NCI-H446 treated with DMSO at 0.1 percent for 48 hours (cell line): ENCODE measurements at places on chromosomes 11 and 22.

- no peak for DNase-seq
Measured at GRCh38 chr11:70270877-70271648, 573 bp downstream of the PPFIA1 start.

- DNase-seq: no peak
Measured at GRCh38 chr11:10144954-10145353, 149.1 kb downstream of the SBF2 start.

DNA sequence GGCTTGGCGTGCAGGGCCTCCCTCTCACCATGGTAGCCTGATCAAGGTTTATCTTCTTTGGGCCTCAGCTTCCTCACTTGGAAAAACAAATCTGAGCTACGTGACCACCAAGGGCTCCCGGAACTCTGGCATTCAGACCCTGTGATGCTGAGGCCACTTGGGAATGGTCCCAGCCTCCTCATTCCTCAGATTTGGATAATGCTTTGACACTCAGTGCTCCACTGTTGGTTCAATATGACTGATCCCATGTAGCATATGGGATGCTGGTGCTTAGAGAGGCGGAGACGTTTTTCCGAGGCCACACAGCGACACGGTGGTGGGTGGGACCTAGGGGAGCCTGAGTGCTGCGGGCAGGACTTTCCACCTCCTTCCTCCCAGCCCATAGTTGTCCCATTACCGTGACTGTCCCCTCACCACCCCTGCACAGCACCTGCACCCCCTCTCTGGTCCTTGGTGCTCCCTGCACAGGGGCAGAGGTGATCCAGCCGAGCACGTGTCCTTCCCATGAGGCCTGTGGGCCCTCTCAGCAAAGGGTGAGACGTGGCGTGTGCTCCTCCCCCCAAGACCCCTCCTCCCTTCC is 23.1 kb downstream of the MB start:
- DNase-seq: no peak

DNA sequence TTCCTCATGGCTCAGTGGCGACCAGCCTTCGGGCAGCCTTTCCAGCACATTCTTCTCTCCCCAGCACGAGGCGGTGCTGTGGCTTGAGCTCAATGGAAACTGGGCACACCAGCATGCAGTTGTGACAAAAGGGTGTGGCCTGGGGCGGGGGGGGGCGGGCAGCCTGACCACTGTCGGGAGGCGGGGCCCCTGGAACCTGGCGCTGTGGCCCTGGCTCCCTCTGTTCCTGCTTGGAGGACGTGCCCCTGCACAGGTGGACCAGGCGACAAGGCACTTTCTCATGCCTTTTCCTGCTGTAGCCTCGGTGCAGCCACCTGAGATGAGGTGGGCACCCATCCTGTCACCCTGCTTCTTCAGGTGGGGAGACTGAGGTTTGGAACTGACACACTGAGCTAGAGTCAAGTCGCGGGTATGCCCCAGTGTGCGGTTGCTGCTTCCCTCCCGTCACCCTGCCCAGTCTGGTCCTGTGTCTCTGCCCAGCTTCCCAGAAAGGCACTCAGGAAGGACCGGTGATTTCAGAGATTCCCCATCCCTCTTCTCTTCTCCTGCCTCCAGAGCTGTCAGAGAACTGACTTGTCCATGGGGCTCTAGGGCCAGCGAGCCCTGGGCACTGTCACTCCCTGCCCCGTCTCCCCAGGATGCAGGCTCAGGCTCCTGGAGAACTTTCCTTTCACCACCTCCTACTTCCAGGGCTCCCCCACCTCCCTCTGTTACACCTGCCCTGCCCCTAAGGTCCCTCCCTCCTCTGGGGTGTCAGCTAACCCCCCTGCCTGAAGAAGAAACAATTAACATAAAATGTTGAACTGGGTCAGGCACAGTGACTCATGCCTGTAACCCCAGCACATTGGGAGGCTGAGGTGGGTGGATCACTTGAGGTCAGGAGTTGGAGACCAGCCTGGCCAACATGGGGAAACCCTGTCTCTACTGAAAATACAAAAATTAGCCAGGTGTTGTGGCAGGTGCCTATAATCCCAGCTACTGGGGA is 9.9 kb downstream of the B3GAT1 start:
- DNase-seq: no peak

DNA sequence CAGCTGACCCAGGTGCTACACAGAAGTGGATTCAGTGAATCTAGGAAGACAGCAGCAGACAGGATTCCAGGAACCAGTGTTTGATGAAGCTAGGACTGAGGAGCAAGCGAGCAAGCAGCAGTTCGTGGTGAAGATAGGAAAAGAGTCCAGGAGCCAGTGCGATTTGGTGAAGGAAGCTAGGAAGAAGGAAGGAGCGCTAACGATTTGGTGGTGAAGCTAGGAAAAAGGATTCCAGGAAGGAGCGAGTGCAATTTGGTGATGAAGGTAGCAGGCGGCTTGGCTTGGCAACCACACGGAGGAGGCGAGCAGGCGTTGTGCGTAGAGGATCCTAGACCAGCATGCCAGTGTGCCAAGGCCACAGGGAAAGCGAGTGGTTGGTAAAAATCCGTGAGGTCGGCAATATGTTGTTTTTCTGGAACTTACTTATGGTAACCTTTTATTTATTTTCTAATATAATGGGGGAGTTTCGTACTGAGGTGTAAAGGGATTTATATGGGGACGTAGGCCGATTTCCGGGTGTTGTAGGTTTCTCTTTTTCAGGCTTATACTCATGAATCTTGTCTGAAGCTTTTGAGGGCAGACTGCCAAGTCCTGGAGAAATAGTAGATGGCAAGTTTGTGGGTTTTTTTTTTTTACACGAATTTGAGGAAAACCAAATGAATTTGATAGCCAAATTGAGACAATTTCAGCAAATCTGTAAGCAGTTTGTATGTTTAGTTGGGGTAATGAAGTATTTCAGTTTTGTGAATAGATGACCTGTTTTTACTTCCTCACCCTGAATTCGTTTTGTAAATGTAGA is 1.7 kb downstream of the MALAT1 start:
- peak; percentile 54 for DNase-seq

- no peak for DNase-seq
Measured at GRCh38 chr11:57744357-57744756, 3.1 kb downstream of the SELENOH start.
